Neural crest cell (in vitro differentiated cells): ENCODE measurements at places on chromosomes 6 and 20. TPM values are rescaled to one million over a fixed set of nuclear protein-coding genes. Genes with fewer than 3 reads are reported as not detected.

Gene ASIP
- total RNA-seq = not detected in 2 replicates

Gene GMEB2
- total RNA-seq = 14.6 and 15.2 TPM in 2 replicates

Gene FLRT3
- total RNA-seq = 35.2 and 36.3 TPM in 2 replicates

Gene WDR27
- 102 and 103 TPM in 2 replicates for total RNA-seq

Gene SH3BGRL2
- 11.1 and 11.8 TPM in 2 replicates for total RNA-seq

Gene LY6G6C
- 1.2 TPM in 2 replicates for total RNA-seq

Gene LY6G5B
- total RNA-seq = 24.0 and 24.2 TPM in 2 replicates

Gene MGME1
- total RNA-seq = 35.2 and 39.0 TPM in 2 replicates

Gene TMEM244
- not detected in 2 replicates for total RNA-seq
